ENCODE measurements at places on chromosomes 7 and 10.

- DNase-seq, result no peak
These were observed 31.9 kb upstream of the KAT6B start for GRCh38 chr10:74794531-74794930.

- DNase-seq, result no peak
These were observed 125.2 kb downstream of the MAD1L1 start for GRCh38 chr7:2107386-2108070.

DNA sequence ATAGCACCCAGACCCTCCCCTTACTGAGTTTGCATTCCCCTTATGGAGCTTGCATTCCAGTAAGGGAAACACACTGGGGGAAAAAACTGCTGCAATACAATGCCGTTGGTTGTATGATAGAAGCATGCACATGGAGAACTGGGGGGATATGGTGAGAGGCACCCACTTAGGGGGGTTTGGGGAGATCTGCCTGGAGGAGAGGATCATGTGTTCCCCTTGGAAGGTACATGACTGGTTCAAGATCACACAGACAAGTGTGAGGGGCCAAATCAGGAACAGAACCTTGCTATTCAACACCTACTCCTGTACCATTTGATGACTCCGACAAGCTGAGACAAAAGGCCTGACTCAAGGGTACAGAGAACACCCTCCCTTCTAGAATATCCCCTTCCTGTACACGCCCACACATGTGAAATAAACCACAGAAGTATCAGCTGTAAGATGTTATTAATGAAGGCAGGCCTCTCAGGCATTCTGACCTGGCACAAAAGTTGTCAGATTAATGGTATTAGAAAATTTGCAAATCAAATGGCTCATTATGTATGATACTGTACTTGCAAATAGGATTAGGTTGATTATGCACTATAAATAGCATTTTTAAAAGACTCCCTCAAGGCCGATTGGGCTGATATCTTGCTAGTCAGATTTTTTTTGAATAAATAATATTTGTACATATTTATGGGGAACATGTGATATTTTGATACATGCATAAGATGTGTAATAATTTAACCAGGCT is 122.2 kb downstream of the NPY start:
- DNase-seq, result no peak

GRCh38 chr7:101207459-101207858 is 6.6 kb upstream of the MOGAT3 start:
- no peak for DNase-seq

DNA sequence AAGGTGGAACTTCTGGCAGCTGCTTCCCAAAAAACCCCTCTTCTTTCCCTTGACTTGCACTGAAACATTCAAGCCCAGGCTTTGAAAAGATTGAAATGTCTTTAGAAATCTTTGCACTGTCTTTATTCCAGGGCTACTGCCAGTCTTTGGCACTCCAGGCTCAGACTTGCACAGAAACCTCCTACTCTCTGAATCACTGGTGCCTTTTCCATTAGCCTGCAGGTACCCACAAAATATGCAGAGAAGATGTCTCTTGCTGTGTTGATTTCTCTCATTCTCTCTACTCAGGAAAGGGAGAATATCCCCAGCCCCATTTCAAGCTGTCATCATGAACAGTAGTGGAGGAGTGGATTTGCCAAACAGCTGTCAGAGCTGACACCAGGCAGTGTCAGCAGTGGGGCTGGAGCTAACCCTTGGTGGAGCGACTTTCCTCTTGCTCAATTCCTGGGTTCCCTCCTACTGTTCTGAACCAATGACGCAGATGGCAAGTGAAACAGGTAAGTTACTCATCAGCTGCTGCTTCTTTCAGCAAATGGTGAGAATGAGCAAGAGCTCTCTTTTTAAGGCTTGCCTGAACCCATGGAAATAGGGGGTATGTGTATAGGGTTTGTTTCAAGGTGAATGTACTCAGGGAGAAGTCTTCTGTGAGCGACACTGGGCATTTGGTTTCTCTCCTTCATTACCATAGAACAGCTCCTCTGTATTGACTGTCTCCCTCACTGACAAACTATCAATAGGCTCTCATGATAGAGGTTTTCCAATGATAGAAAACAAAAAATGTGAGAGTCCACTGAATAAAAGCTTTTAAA is 362.4 kb downstream of the ADRA2A start:
- no peak for DNase-seq

- no peak for DNase-seq
These were observed 49.9 kb downstream of the ARL4A start for GRCh38 chr7:12737373-12737772.

- DNase-seq, result no peak
These were observed 541.5 kb upstream of the C7orf33 start for GRCh38 chr7:148049068-148049467.

- no peak for DNase-seq
These were observed 11.9 kb upstream of the HABP2 start for GRCh38 chr10:113540845-113541548.

- no peak for DNase-seq
These were observed 74.3 kb downstream of the SAMD9 start for GRCh38 chr7:93043385-93043985.

GRCh38 chr7:139360210-139360947 is 685 bp downstream of the LUC7L2 start:
- peak; percentile 99 for DNase-seq

DNA sequence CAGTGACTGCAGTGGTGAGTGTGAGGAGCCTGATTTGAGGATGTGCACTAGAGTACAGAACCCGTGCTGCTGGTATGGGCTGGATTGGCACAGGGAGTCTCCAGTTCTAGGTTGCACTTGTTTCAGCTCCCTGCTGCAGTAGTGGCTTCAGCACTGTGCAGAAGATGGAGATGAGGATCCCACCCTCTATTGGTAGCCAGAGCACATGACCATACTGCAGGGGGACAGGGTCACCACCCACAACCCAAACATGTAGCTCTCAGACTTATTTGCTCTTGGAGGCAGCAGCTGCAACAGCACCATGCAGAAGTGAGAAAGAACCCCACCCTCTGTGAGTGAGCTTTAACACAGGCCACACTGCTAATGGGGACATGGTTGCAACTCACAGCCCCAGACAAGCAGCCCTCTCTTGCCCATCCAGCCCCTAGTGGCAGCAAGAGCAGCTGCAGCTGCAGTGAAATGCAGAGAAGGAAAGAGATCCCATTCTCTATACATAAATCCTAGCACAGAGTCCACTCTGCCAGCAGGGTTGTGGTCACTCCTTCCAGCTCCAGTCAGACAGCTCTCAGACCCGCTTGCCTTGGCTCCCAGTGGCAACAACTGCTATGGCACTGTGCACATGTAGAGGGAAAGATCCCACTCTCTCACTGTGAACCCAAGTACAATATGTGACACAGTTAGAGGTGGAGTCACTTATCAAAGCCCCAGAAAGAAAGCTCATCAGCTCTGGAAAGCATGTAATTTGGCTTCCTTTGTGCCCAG is 51.4 kb upstream of the SCIN start:
- no peak for DNase-seq

DNA sequence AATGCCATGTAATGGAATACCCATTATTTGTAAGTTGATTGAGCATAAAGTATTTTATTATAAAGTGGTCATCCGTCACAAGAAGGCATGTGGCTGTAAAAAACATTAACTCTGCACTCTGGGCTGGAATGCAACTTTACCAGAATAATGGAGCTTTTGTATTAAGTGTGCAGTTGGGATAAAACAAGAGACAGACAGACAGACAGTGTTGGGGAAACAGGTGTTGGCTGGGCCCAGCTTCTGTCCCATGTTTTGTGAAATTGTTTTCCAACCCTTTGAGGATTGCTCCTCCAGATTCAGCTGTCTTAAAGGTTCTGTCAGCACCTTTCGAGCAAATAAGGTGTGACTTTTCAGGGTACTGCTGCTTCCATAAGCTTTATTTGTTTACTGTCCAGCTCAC is 67.9 kb upstream of the NFKB2 start:
- DNase-seq, result no peak

GRCh38 chr7:74473116-74473515 is 19.4 kb downstream of the GTF2IRD1 start:
- no peak for DNase-seq

- no peak for DNase-seq
These were observed 12.0 kb downstream of the KPNA7 start for GRCh38 chr7:99195867-99196266.

DNA sequence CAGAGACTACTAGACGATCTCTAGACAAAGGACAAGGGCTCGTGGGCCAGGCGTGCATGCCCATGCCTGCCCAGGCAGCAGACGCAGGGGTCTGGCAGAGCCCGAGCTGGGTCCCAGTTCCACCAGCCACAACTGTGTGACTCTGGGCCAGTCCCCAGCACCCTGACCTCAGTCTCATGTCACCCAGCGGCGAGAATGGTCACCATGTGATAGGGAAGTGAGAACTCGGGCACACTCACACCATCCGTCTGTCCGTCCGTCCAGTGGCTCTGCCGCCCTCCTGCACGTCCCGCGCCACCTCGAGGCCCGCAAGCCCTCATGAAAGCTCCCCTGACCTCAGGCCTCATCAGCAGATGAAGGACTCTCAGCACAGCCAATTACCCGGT is 280.0 kb downstream of the ELFN1 start:
- no peak for DNase-seq

DNA sequence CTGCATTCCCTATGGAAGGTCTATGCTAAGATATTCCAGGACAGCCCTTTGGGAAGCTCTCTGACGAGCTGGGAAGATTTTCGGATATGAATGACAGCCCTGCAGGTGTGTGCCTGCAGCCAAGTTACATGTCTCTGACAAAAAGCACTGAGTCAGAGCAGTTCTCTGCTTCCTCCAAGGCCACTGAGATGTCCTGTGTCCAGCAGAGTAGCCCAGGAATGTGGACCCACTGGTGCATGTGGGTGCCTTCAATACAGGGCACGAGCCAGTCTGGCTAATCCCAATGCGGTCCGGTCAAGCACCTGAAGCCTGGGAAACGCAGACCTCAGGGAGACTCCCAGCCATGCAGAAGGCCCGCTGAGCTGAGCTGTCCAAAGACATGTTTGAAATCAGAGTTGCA is 565.7 kb downstream of the TCERG1L start:
- no peak for DNase-seq

GRCh38 chr10:121332829-121333765 is 265.1 kb downstream of the FGFR2 start:
- no peak for DNase-seq

DNA sequence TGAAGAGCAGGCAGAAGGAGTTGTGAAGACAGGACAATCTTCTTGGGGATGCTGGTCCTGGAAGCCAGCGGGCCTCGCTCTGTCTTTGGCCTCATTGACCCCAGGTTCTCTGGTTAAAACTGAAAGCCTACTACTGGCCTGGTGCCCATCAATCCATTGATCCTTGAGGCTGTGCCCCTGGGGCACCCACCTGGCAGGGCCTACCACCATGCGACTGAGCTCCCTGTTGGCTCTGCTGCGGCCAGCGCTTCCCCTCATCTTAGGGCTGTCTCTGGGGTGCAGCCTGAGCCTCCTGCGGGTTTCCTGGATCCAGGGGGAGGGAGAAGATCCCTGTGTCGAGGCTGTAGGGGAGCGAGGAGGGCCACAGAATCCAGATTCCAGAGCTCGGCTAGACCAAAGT is 1.5 kb downstream of the CHPF2 start:
- no peak for DNase-seq

DNA sequence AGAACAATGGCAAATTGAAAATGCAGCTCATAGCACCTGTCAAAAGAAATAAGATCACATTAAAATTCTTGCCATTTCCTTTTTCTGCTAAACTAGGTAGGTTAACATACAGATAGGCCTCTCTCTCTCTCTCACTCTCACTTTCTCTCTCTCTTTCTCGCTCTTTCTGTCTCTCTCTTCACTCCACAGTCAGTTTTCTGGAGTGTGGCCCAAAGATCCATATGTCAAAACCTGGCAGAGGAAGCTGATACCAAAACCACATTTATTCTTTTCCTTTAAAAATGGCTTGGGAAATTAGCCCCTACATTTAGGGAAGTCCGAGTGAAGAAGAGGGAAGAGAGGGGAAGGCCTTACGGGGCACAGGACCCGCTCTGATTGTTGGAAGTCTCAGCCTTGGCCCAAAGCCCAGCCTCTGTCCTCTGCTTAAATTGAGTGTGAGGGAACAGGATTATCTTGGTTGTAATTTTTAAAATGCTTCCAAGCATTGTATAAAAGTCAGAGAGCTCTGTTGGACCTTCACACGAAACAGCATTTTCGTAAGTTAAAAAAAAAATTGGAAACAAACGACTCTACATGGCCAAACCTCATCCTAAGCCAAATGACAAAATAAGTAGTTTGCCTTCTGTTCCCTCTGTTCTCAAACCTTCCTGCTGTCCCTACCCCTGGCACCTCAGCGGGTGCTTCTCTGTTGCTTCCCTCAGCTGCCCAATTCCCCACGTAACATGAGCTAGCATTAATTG is 83.2 kb downstream of the FRMD4A start:
- DNase-seq, result no peak

DNA sequence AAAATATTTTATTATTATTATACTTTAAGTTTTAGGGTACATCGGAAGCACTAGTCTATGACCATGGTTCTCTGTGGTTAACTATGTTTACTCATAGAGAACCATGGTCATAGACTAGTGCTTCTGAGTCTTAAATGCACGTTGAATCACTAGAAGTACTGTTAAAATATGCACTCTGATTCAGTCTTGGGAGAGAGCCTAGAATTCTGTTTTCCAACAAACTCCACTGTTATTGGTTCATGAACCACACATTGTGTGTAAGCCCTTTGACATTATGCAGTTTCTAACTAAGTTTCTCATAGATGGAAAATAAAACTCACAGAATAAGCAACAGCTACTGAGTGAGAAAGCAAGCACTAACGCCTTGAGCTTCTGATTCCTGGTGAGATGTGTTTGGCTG is 1120.6 kb downstream of the SORCS1 start:
- no peak for DNase-seq

DNA sequence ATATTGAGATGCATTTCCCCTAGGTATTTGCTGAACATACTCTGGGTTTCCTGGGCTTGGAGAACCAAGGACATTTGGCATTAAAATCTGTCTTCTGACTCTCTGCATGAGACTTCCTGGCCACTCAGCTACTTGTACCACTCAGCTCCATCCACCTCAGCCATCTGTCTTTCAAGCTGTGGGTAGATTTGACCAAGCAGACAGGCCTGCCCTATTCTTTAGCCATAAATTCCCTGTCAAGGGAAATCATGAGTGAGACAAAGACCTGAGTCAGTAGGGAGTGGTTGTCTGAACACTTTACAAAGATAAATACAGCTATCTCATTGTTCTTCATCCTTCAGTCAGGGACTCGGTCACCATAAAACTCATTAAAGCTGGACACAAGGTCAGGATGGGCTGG is 399.1 kb downstream of the GPAM start:
- no peak for DNase-seq

Data from activated CD4-positive, alpha-beta T cell treated with anti-CD3 and anti-CD28 coated beads, Interleukin-2, amount 10 ng/mL, durations not matched to agents 7 days and 5 days (primary cell).